ENCODE measurements at places on chromosomes 12 and 14. TPM values are rescaled to one million over a fixed set of nuclear protein-coding genes. Genes with fewer than 3 reads are reported as not detected.
A peak's percentile ranks its signal among the peaks of the same experiment; 100 is the strongest.

GRCh38 chr12:103482365-103482764 is 13.4 kb downstream of the C12orf42 start:
- H3K27me3 ChIP-seq = no peaks in the 10 kb centered on the region
- no peaks in the 10 kb centered on the region for H3K36me3 ChIP-seq
- no peak overlapping the region for H3K4me3 ChIP-seq
- H3K27ac ChIP-seq = no peak overlapping the region
- DNase-seq = no peak

- H3K4me1 ChIP-seq = peaks cover 21% of the 10 kb centered on the region
- no peaks in the 10 kb centered on the region for H3K27me3 ChIP-seq
- no peak for DNase-seq
- H3K36me3 ChIP-seq = no peaks in the 10 kb centered on the region
- no peak overlapping the region for H3K27ac ChIP-seq
- H3K4me3 ChIP-seq = no peak overlapping the region
Measured at GRCh38 chr14:58752771-58753201, 115.0 kb downstream of the DACT1 start.

The GLIPR1L1 gene
- not detected for total RNA-seq

DNA sequence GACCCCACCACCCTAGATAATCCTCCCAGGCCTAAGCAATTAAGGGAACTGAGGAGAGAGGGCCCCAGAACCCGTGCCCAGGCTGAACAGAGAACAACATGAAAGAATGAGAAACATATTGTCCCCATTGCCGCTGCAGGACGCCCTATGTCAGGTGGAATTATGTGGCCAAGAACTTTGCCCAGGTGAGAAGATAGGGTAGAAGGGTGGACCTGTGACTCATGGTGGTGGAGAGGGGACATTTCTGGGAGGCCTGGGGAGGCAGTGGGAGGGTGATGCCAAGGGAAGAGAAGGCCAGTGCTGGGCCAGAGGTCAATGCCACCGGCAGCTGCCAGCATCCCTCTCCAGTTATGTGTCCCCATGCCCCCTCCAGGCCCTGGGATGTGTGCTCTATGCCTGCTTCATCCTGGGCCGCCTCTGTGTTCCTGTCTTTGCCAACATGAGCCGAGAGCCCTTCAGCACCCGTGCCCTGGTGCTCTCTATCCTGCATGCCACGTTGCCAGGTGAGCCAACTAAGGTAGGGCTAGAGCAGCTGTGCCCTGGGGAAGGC is 15.5 kb downstream of the SOAT2 start:
- H3K36me3 ChIP-seq = no peaks in the 10 kb centered on the region
- H3K27ac ChIP-seq = no peak overlapping the region
- peaks cover 6% of the 10 kb centered on the region for H3K4me1 ChIP-seq
- H3K27me3 ChIP-seq = no peaks in the 10 kb centered on the region
- peak; percentile 64 for DNase-seq

The TMEM119 gene
- total RNA-seq = 362 TPM
